ENCODE measurements at places on chromosomes 7 and 10. TPM values are rescaled to one million over a fixed set of nuclear protein-coding genes. Genes with fewer than 3 reads are reported as not detected.

- peak; percentile 93 for DNase-seq
These were observed at the start of gene HHEX for GRCh38 chr10:92689663-92690210. Gene HHEX, plus strand, starts transcription at chr10:92689955. Its CDS starts 32 bp downstream, at chr10:92689987.

DNA sequence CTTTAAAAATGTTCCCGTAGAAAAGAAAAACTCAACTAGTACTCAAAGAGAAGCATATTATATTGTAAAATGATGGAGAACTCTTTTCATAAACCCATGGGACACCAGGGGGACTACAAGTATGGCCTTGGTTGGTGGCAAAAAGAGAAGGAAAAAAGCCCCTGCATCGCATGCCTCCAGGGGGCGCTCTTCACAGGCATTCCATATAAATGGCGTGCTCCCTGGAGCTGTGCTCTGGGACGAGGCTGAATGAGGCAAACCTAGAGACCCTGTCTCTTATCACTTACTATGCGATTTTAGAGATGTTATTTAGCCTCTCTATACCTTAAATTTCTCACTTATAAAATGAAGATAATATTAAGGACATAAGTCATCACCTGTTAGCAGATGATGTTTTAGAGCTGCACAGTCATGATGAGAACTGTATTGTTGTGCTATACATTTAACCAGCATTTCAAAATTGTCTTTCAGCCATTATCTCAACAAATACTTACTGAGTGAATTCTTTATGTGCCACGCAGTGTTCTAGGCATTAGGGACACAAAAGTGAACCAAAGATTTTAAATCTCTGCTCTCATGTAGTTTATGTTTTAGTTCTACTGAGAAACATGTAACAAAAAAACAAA lies 105.8 kb downstream of the ARHGAP21 start:
- DNase-seq, result peak; percentile 51

GRCh38 chr7:158351051-158351450 lies 236.6 kb downstream of the PTPRN2 start:
- DNase-seq, result peak; percentile 69

DNA sequence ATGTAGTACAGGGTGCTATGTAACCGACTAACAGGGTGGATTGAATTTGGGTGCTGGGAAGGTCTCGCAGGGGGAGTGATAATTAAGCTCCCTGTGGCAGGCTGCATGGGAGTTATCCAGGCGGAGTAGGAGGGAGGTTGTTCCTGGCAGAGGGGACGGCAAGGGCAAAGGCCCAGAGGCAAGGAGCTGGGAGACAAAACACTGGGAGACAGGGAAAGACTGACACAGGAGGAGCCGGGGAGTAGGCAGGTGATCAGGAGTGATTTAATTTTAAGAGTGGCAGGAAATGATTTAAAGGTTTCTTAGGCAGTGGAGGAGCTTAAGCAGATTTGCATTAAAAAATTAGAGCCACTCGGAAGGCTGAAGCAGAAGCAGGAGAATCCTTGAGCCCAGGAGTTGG lies 40.7 kb upstream of the LEP start:
- DNase-seq, result peak; percentile 42

DNA sequence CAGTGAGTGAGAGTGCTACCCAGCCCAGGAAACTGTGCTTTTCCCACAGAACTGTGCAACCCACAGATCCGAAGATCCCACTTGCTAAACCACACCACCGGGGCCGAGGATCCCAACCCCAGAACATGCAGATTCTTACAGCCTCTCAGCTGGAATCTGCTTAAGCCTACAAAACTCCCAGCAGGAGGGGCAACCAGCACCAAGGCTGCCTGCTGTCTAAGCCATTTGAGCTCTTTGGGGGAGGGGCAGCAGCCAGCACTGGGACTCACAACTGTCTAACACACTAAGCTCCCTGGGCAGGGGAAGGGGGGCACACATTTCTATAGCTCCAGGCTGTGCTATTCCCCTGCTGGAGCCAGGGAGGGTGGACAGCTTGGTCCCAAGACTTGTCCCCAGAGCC lies 529.9 kb downstream of the XPNPEP1 start:
- peak; percentile 20 for DNase-seq

DNA sequence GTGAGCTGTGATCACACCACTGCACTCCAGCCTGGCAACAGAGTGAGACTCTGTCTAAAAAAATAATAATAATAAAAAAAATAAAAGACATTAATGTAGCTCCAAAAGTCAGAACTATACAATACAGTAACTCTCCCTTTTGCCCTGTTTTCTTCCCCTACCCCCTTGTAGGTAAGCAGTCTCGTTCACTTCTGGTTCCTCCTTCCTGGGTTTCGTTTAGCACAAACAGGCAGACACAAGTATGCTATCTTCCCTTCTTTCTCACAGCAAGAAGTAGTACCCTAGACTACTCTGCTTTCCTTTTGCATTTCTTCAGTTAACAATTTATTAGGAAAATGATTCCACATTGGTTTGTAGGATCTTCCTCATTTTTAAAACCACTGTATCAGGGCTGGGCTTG lies 33.1 kb downstream of the PDSS1 start:
- no peak for DNase-seq

- DNase-seq, result no peak
These were observed 243.9 kb downstream of the ETV1 start for GRCh38 chr7:13745530-13745929.

- no peak for DNase-seq
These were observed 486.4 kb upstream of the FOXK1 start for GRCh38 chr7:4195660-4196059.

GRCh38 chr10:43965918-43966570 lies 317.4 kb upstream of the ZNF32 start:
- DNase-seq, result no peak

- no peak for DNase-seq
These were observed 58.8 kb downstream of the CAV1 start for GRCh38 chr7:116583653-116584052.

DNA sequence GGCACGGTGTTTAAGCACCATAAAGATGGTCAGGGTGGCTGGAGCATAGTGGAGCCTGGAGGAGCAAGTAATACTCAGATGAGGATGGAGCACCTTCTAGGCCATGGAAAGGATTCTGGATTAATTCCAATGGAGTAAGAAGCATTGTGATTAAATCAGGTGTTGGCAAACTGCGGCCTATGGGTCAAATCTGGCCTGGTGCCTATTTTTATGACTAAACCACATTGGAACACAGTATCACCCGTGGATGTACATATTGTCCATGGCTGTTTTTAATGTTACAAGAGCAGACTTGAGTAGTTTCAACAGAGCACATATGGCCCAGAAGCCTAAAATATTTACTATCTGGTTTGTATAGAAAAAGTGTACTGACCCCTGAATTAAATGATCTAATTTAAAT lies 49.9 kb upstream of the TMEM248 start:
- no peak for DNase-seq

GRCh38 chr10:124554085-124554858 lies 92.6 kb downstream of the LHPP start:
- DNase-seq, result peak; percentile 87

DNA sequence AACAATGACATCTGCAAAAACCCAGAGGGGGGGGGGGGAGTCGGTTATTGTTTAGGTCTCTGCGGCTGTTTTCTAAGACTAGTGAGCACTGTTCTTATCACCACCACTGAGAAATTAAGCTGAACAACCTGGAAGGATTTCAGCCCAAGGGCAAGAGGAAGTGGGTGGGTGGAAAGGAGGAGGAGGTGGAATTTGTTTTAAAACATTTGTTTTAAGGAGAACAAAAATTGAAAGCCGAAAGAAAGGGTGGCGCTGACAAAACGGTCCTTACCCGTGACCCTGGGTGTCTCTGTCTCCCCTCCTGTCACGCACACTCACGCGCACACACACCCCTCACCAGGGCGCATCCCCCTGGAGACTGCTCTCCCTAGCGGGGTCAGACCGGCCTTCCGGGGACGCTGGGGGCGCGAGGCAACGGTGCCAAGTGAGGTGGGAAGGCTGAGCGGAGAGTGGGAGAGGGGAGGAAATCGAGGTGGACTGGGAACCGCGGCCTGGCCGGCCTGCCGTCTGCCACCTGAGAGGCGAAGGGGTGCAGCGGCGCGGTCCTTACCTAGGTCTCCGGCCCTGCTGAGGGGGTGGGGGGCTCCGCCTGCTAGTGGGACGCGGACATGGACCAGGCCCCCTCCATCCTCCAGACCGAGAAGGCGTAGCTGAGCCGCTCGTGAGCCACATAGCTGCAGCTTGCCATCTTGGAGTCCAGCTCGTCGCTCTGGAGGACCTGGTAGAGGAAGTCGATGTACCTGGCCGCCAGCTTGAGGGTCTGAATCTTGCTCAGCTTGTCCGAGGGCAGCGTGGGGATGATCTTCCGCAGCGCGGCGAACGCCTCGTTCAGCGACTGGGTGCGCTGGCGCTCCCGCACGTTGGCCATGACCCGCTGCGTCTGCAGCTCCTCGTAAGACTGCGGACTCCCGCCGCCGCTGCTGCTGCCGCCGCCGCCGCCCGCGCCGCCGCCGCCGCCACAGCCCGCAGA lies 1.0 kb downstream of the TWIST1 start:
- peak; percentile 78 for DNase-seq

- no peak for DNase-seq
These were observed 309.5 kb upstream of the TEX47 start for GRCh38 chr7:89104748-89105685.

- DNase-seq, result peak; percentile 67
These were observed 386.3 kb downstream of the TNS3 start for GRCh38 chr7:47195641-47196040.

DNA sequence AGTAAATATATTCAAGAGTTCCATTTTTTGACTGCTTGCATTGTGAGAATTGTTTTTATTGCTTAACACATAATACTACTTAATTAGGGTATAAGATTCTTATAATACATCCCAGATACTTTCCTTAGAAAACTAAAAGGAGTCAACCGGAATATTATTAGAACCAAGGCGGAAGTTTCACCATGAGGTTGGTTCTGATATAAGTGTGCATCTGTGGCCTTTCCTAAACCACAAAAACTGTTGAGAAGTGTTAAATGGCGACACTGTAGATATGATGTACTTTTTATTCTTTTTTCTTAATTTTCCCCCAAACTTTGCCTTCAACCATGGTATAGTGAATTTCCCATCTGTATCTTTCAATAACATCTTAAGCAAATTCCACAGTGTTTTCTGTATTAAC lies 32.3 kb upstream of the INHBA start:
- no peak for DNase-seq

DNA sequence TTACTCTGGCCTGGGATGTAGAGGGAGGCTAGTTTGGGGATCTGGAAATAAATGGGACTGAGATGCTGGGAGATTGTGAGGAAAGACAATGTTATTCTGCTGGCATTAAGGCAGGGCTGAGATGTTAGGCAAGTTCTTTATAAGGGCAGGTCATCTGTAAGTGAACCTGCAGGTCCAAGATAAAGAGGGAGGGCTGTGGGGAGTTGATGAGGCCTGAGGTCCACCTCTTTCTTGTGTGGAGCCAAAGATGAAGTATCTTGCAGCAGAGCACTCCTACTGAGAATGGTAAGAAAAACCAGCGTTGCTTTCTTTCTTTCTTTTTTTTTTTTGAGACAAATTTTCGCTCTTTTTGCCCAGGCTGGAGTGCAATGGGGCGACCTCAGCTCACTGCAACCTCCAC lies 19.1 kb downstream of the CYCS start:
- DNase-seq, result no peak

DNA sequence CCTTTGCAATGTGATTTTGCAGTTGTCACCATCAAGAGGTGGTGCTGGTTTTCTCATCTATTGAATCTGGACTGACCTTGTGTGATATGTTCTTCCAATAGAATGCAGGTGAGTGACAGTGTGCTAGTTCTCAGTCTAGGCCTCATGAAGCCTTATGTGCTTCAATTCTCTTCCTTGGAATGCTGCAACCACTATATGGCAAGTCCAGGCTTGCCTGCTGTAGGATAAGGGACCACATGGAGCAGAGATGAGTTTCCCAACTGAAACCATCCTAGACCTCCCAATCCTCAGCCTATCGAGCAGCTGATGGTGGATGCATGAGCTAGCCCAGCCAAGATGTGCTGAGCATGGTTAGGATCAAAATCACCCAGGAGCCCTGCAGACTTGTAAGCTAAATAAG lies 32.6 kb upstream of the ARHGAP21 start:
- no peak for DNase-seq

- no peak for DNase-seq
These were observed 6.4 kb downstream of the FEZF1 start for GRCh38 chr7:122298131-122298530.

DNA sequence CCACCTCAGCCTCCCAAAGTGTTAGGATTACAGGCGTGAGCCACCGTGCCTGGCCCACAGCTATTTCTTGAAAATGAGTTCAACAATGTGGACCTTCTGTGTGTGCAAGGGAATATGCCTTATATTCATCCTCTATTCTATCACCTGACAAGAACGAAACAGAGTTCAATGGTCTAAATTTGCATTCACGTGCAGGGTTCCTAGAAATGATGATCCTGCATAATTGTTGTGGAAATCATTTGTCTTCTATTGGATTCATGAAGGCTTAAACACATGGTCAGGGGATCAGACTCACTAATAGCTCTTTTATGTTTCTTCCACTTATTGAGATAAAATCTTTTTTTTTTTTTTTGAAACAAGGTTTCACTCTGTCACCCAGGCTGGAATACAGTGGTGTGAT lies 23.7 kb downstream of the PAPSS2 start:
- DNase-seq, result no peak

GRCh38 chr7:3791327-3791726 lies 490.3 kb downstream of the SDK1 start:
- DNase-seq, result no peak

- DNase-seq, result peak; percentile 30
These were observed 699.9 kb downstream of the INHBA start for GRCh38 chr7:41002741-41003610.

DNA sequence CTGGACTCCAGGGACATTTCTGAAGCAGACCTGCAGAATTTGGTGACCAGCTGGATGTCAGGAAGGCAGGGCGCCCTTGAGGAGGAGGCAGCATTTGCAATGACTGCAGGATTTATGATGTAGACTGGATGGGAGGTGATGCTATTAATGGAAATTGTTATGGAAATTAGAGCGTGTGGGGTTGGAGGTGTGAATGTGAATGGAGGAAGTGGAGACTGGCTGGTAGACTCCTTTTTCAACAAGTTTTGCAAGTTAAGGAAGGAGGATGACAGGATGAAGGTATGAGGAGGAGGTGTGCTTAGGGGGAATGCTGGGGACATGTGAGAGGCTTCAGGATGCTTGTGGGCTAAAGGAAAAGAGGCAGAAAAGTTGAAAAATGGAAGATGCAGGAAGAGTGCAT lies 137.0 kb downstream of the TMEM178B start:
- no peak for DNase-seq

- DNase-seq, result no peak
These were observed 412.1 kb downstream of the SUGCT start for GRCh38 chr7:40546616-40547501.

- DNase-seq, result peak; percentile 93
These were observed 657 bp downstream of the HACD1 start for GRCh38 chr10:17616403-17617030.

GRCh38 chr7:2893411-2893861 lies 49.3 kb upstream of the GNA12 start:
- DNase-seq, result no peak

- peak; percentile 71 for DNase-seq
These were observed 2.8 kb upstream of the FLNC start for GRCh38 chr7:128827248-128827958.

Gene SORBS1
- 12.7 TPM for total RNA-seq

Gene SLC18A2
- 0.52 TPM for total RNA-seq

Gene PNLIPRP1
- total RNA-seq, result not detected

Gene MCM10
- 28.4 TPM for total RNA-seq

Gene OPALIN
- not detected for total RNA-seq

Gene COL17A1
- total RNA-seq, result 0.59 TPM

Gene AEBP1
- total RNA-seq, result 15.8 TPM

Gene EN2
- 0.04 TPM for total RNA-seq

Gene SKIDA1
- 10.4 TPM for total RNA-seq

Gene SPDYE6
- total RNA-seq, result not detected

Gene ZNF804B
- total RNA-seq, result not detected

Gene RSPH10B
- total RNA-seq, result not detected

All from H7 (cell line).